ENCODE measurements at places on chromosomes 4 and X.

DNA sequence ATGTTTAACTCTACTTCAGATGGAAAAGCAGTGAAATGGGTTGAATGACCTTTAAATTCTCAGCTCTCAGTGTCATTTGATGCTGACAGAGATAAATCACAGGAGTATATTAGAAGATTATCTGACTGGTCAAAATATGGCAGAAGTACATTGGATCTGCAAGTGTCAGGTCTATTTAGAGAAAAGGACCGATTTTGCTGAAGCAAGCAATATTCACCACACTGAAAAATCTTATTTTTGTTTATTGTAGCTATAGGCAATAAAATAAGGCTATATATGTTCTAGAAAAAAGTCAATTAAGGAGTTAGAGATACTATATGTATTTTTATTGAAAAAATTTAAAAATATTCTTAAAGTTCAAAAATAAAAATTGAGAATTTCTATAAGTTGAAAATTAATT is 325.3 kb downstream of the CXXC4 start:
- DNase-seq, result no peak

GRCh38 chrX:127568691-127569090 is 483.5 kb downstream of the ACTRT1 start:
- no peak for DNase-seq

DNA sequence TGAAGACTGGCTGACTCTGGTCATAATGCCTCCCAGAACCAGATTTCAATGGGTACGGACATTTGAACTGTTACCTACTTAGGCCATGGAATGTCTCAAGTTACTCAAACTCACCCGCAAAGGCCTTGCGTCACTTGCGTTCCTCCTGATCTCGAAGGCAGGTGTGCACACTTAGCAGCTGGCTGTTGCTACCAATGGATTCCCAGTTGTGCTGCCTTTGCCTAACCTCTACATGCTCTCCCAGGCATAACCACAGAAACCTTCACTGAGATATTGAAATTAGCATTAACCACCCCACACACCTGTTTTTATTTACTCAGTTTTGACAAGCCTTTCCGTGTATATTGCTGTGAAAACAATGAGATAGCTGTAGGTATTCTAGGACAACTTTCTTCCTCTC is 2.8 kb downstream of the ERVMER34-1 start:
- DNase-seq, result no peak

DNA sequence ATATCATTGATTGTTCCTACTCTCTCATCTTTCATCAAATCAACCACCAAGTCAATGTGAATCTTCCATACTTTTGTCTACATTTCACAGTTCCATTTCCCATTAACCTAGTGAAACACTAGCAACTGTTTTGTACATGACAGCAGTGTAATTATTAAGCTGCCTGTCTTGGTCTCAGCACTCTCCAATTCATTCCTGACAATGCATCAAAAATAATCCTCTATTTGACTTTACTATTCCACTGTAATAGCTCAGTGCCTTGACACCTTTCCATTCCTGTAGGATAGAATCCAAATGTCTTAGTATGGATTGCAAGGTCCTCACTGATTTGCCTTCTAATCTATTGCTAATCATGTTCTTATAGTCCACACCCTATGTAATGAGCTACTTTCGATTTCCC is 2405.8 kb downstream of the PCDH7 start:
- no peak for DNase-seq

DNA sequence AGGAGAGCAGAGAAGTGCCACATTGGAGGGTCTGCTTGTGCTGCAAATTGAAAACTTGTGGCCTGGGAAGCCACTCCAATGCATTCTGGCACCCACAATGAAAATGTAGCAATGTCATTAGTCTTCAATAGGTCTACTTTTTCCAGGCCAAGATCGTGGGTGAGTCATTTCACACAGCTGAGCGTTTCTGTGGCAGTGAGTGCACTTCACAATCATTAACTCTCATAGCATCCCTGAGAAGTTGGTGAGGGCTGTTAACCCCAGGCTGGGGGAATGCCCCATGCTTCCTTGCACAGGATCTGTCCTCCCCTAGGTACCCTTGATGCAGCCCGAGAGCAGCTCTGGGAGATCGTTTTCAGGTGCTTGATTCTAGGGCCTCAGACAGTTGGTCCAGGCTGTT is 196.8 kb upstream of the ATP6AP2 start:
- no peak for DNase-seq

DNA sequence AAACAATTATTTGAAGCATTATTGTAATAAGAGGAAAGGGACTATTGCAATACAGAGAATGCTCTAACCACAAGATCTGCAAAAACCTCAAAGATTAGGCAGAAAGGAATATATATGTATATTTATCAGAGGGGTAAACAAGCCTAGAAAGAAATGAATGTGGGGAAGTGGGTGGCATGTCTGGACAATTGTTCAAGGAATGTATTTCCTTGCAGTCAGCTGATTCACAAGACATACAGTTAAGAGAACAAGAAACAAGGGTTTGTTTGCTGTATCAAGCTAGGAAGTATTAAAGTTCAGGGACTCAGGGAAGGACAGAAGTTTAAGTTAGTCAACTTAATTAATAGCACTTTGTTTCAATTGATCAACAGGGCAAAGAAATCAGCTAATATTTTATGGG is 514.7 kb downstream of the CENPC start:
- DNase-seq, result no peak

DNA sequence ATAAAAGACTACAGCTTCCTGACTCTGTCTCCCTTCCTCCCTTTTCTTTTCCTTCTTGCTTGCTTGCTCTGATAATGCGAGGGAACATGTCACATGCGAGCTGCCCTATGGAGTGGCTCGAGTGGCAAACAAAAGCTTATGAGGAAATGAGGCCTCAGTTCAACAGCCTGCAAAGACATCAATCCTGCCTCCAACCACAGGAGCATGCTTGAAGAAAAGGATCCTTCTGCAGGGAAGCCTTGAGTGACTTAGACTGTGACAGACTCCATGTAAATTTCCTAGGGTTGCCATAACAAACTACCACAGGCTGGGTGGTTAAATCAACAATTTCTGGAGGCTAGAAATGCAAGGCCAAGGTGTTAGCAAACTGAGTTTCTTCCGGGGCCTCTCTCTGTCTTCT is 152.5 kb downstream of the NR3C2 start:
- no peak for DNase-seq

GRCh38 chr4:185017964-185018772 is at the start of gene HELT:
Gene HELT, plus strand, starts transcription at chr4:185018490. Its CDS starts 439 bp downstream, at chr4:185018929.
- peak; percentile 32 for DNase-seq

- no peak for DNase-seq
Measured at GRCh38 chrX:108875548-108875947, 139.2 kb upstream of the IRS4 start.

- no peak for DNase-seq
Measured at GRCh38 chr4:56611501-56611900, 69.6 kb downstream of the HOPX start.

DNA sequence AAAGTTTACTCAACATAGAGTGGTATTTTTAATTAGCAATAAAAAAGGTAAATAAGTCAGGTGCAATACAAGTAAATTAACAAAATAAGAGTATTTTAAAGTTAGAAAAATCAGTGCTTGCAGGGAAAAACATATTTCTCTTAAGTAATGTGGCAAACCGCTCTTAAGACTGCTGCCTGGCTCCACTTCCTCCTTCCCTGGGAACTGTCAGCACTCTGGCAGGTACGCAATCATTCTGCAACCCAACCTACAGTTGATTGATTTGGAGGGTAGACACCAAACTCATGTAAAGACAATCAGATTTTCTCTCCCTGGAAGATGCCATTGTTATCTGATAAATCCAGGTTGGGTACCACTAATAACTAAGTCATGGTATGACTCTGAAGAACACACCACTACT is 63.9 kb downstream of the PPP3CA start:
- DNase-seq, result no peak

GRCh38 chrX:49072712-49073095 is 1.1 kb downstream of the PRAF2 start:
- DNase-seq, result peak; percentile 21

GRCh38 chr4:82930848-82931755 is 30.6 kb downstream of the THAP9 start:
- DNase-seq, result no peak

GRCh38 chrX:13101441-13102139 is 57.2 kb upstream of the FAM9C start:
- DNase-seq, result no peak

- DNase-seq, result no peak
Measured at GRCh38 chr4:24160358-24160757, 270.5 kb upstream of the PPARGC1A start.

DNA sequence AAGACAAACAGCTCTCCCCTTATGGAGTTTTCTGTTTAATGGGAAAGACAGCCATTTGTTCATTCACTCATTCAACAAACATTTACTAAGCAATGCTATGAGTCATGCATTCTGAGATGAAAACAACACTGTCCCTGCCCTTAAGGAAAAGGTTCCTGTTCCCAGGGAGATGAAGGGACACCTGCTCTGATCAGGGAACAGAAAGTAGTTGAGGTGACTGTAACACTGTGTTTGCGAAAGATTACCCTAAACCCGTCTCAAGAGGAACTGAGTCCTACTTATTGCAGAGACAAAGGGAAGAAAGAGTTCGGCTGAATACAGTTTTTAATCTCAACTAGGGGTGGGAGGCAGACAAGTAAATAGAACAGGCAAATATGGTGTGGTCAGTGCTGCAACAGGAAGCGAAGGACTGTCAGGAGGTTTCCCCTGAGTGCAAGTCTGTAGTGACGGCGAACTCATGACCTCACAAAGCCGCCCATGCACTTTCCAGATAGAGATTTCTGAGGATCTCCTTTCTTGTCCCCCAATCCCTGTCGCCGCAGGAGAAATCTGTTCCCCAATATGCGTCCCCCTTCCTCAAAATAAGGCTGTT is 712 bp downstream of the STX18 start:
- no peak for DNase-seq

DNA sequence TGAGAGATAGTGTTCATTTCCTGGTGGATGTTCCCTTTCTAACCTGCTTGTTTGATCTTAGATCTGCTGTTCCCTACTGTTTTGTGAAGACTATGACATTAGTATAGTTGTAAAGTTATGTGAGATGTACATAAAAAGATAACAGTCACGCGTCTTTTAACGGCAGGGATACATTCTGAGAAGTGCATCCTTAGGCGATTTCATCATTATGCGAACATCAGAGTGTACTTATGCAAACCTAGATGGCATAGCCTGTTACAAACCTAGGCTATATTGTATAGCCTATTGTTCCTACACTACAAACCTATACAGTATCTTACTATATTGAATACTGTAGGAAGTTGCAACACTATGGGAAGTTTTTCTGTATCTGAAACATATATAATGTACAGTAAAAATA is 50.4 kb downstream of the MCUB start:
- no peak for DNase-seq

DNA sequence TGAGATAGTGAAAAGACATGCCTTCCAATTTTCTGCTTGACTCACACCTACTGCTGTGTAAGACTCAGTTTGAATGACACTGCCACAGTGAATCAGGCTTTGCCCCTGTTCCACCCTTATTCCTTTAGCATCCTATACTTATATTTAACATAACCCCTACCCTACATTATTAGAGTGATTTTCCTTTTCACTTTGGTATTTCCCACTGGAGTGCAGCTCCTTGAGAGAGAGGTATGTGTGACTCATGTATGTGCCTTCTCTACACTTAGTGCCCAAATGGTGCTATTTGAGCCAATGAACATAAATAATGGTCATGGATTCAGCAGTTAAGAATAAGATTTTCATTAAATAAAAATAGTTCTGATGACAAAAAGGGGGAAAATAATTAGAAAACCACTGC is 69.5 kb downstream of the RRAGB start:
- DNase-seq, result no peak

- DNase-seq, result no peak
Measured at GRCh38 chr4:94455081-94455480, 3.3 kb downstream of the PDLIM5 start.

- no peak for DNase-seq
Measured at GRCh38 chr4:81757691-81758090, 286.0 kb upstream of the RASGEF1B start.

DNA sequence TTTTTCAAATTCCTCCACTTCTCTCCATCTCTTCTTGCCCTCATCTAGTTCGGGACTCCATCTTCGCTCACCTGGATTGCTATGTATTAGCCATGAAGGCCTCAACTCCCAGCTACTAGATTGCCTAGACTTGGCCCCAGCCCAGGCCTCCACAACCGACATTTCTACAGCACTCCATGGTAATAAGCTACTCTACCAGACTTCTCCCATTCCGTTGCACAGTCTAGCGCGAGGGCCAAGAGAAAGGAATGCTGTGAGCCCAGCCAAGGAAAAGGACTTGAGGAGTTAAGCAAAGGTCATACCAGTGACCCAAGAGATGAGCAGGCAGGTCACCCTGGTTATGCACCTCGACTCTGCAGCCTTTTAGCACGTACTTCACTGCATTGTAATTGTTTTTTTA is 75.6 kb downstream of the SOWAHB start:
- no peak for DNase-seq

- DNase-seq, result no peak
Measured at GRCh38 chrX:76850851-76851250, 423.3 kb downstream of the MAGEE1 start.

- no peak for DNase-seq
Measured at GRCh38 chrX:18961686-18962085, 22.2 kb downstream of the PHKA2 start.

- DNase-seq, result no peak
Measured at GRCh38 chrX:52819788-52820187, 8.7 kb downstream of the XAGE5 start.

GRCh38 chr4:113593400-113594230 is 167.9 kb downstream of the CAMK2D start:
- DNase-seq, result no peak

All from glutamatergic neuron (in vitro differentiated cells).